ENCODE measurements at places on chromosomes 4 and X.
A peak's percentile ranks its signal among the peaks of the same experiment; 100 is the strongest.

DNA sequence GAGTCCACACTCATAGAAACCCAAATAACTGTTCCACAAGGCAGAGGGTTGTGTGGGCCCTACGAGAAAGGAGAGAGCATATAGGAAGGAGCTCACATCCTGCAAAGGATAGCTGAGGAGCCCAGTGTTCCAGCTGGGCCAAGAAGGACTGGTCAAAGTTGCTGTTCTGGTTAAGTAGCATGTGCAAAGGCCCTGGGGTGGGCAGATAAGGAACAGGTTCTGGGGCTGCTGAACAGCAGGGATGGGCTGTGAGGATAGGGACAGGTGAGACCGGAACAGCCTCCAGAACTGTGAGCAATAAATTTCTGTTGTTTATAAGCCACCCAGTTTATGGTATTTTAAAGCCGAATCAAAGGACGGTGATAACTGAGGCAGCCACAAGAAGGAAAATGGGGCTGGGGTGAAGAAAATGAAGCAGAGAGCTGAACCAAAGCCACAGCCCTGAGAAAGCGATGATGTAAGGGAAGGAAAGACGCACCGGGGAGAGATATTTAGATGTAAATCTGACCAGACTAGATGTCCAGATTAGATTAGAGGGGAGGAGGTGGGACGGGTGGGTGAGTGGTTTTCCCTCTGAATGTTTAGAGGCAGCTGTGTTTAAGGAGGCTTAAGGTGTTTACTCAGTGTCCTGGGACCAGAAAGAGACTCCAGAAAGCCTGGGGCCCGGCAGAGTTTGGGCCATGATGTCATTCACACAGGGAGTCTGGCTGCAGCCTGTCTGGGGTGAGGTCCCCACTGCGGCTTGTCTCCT lies 180.8 kb upstream of the BCOR start:
- DNase-seq: no peak

- no peak for DNase-seq
These were observed 87.5 kb upstream of the NKX1-1 start for GRCh38 chr4:1493540-1494287.

GRCh38 chr4:175325230-175325629 lies 407.1 kb downstream of the ADAM29 start:
- DNase-seq: no peak

GRCh38 chrX:41607264-41607832 lies 81.4 kb upstream of the GPR34 start:
- DNase-seq: no peak

DNA sequence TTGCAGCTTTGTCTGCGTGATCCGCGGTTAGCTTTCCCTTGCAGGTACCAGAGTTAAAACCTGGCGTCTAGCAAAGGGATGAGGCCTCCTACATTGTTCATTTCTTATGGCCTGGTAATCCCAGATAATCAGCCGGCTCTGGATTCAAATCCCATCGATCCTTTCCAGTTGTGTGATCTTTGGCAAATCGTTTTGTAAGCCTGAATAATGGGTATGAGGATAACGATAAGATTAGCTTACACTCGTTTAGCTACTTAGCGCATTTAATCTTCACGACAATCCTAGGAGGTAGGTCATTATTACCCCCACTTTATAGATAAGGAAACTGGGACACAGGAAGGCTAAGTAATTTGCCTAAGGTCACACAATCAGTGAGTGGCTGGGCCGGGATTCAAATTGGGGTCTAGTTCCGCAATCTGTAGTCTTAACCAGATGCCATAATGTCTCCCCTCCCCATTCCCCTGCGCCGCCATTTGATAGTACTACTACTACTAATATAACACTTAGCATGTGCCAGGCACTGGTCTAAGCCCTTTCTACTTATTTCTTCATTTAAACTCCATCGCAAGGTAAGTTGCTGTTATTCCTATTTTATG lies 1.7 kb upstream of the UBA1 start:
- no peak for DNase-seq

- no peak for DNase-seq
These were observed 14.2 kb downstream of the RNF150 start for GRCh38 chr4:141119071-141119470.

GRCh38 chr4:32002037-32002747 lies 1282.0 kb downstream of the PCDH7 start:
- DNase-seq: no peak

- DNase-seq: peak; percentile 57
These were observed at the start of gene TMEM164 for GRCh38 chrX:110002300-110003166. TSS of gene TMEM164 (plus strand) at chrX:110003114. CDS start at chrX:110003775, 661 bp downstream.

DNA sequence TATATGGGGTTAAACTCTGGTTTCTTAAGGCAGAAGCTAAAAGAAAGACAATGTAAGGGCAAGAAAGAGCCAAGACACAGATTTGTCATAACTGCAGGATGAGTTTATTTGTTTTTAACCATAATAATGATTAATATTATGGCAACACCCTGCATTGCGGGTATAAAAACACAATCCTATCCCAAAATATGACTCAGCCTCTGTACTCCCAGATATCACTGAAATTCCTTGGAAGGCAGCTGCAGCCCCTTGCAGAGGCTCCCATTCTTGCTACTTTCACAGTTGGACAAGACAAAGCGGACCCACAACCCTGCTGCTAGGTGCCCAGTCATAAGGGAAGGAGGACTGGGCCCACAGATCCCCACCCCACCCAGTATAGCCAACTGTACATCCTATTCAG lies 20.4 kb upstream of the FGF16 start:
- no peak for DNase-seq

GRCh38 chr4:140115140-140115539 lies 38.8 kb downstream of the MAML3 start:
- DNase-seq: no peak

GRCh38 chr4:8349664-8350236 lies 80.2 kb downstream of the HTRA3 start:
- DNase-seq: no peak

DNA sequence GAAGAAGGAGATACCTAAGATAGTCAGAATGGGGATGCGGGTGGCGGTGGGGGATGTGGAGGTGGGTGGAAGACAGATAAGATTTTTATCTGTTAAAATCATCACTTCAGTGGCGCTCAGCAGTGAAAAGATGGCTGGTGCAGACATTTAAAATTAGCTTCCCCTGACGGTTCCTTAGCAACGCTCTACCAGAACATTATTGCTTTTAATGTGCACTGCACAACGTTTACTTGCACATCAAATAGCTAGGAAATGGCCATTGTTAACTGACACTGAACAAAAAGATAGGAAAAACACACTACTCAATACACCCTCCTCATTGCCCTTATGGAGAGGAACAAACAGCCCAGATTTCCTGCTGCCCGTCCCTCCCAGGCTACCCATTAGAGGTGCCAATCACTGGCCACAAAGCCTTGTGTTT lies 61.0 kb upstream of the FTHL17 start:
- DNase-seq: no peak

GRCh38 chr4:141636771-141637460 lies 533 bp downstream of the IL15 start:
- DNase-seq: peak; percentile 7

GRCh38 chrX:2320580-2321327 lies 180.0 kb downstream of the DHRSX start:
- no peak for DNase-seq

GRCh38 chrX:129522184-129523078 lies 859 bp downstream of the SMARCA1 start:
- DNase-seq: no peak

- no peak for DNase-seq
These were observed 103.3 kb upstream of the TSPAN7 start for GRCh38 chrX:38458071-38458470.

DNA sequence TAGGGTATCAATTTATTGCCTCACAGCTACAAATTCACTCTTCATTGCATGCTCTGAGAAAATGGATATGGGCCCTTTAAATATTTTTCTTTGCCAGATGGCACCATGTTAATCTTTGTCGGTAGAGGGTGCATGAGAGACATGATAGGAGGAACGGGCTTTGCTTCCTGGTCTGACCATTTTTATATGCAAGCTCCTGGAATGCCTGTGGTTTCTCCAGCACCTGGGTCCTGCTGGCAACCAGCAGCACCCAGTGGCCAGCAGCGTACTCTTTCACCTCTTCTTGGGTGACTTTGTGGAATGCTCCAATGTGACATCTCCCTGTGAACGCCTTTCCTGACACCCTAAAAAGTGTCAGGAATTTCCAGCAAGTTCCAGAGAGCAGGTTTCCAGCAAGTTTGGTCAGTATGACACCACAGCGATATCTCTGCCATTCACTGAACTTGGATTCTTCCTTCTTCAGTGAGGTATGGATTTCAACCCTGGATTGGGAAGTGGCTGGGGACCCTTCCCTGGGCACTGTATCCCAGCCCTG lies 140.3 kb upstream of the PGRMC2 start:
- DNase-seq: no peak

- no peak for DNase-seq
These were observed at the start of gene ETDC for GRCh38 chrX:135309430-135309923. TSS of gene ETDC (plus strand) at chrX:135309480. CDS start at chrX:135309480, 0 bp downstream.

GRCh38 chr4:102326951-102327350 lies 18.3 kb downstream of the SLC39A8 start:
- DNase-seq: no peak

DNA sequence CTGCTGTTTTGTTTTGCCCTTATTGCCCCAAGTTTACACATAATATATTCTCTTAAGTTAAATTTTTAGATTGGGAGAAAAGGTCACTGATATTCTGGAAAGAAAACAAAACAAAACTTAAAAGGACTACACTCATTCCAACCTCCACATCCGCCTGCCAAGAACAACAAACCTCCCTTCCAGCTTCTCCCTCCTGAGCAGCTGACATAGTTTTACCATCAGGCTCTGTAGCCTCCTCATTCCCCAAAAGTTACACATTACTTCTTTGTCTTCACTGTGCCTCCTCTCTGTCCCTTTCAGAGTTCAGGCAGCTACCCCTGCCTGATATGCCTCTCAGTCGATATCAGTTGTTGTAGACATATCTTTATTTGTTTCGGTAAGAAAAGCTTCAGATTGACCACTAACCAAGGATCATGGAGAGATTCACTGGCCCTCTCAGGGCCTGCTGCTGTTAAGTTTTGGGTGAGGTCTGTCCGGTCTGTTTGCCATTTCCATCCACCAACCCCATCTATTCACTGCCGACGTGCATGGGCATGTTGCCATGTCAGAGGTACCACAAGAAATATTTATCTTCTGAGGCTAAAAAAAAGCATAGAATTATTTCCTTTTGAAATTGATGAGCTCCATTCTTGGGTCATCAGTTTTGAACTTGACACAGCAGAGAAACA lies 164.1 kb downstream of the GASK1B start:
- no peak for DNase-seq

- DNase-seq: no peak
These were observed 124.1 kb downstream of the SPCS3 start for GRCh38 chr4:176443646-176444409.

GRCh38 chr4:99891351-99891750 lies 2.9 kb downstream of the LAMTOR3 start:
- no peak for DNase-seq

- DNase-seq: no peak
These were observed 191.3 kb downstream of the KCNIP4 start for GRCh38 chr4:21757248-21757647.

- DNase-seq: no peak
These were observed 48.7 kb downstream of the UCHL1 start for GRCh38 chr4:41305476-41305875.

- no peak for DNase-seq
These were observed 23.9 kb downstream of the HMX1 start for GRCh38 chr4:8847764-8848163.

GRCh38 chrX:38214551-38215531 lies 5.8 kb downstream of the SRPX start:
- no peak for DNase-seq

- DNase-seq: no peak
These were observed 80.5 kb upstream of the TMEM150C start for GRCh38 chr4:82642331-82642730.

DNA sequence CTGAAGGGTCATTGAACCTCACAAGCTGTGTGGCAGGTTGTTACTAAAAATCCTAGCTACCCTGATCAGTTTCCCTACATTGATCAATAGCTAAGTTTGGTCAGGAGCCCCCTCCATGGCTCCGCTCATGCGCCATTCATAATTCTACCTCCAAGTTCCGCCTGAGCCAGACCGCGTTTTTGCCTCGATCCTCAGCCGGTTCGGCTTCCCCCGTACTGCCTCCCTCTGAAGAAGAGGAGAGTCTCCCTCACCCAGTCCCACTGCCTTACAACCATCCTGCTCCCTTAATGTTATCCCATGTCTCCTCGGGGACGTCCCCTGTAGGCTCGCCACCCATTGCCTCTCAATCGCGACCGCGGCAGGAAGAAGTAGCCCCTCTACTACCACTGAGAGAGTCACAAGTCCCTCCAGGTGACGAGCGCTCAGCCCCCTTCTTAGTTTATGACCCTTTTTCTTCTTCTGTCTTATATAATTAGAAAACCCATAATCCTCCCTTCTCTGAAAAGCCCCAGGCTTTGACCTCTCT lies 158.2 kb downstream of the DEFB131A start:
- no peak for DNase-seq

GRCh38 chr4:187903700-187904099 lies 91.9 kb upstream of the ZFP42 start:
- DNase-seq: no peak

DNA sequence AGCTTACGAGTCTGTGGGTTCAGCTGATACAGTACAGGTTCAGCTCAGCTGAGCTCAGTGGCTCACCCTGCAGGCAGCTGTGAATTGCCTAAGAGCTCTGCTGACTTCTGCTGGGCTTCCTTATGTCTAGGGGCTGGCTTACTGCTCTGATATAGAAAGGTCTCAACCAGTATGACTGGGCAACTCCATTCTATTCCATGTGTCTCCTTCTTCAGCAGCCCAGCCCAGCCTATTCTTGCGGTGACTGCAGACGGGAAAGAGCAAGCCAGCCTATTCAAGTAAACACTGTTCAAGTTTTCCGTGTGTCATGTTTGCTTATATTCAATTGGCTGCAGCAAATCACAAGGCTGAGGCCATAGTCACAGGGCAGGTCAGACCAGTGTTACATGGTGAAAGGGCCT lies 615.4 kb upstream of the ZFP42 start:
- DNase-seq: no peak

- no peak for DNase-seq
These were observed 4.7 kb downstream of the RIPPLY1 start for GRCh38 chrX:106898462-106898861.

DNA sequence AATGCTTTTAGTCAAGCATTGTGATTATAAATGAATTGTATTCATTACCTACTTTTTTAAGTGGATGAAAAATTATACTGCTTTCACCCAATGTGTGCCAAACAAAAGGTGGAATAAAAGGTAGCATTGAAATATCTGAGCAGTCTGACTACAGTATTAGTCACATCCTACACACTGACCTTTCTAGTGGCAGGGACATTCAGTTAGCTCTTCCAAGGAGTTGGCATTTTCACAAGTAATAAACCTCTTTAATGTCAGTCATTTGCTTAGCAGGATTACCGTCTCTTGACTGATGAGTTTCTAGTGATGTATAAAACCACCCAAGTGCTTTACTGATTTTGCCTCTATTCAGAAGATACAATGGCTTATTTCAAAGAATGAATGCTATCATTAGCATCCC lies 687.9 kb downstream of the ARAP2 start:
- no peak for DNase-seq

DNA sequence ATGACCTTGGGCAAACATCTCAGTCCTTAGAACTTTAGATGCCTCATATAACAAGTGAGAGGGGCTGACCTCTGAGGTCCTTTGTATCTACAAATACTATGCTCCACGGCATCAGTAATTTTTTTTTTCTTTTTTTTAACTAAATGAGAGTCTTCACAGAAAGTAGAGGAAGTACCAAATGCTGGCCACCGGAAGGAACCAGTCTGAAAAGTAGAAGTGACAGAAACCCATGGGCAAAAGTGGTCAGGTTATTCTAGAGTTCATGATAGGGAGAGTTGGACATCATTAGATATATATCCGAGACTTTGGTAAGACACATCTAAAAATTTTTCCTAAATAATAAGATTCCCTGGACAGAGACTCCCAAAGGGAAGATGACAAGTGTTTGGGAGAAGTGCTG lies 53.7 kb downstream of the COQ2 start:
- DNase-seq: no peak
